ENCODE measurements at places on chromosomes 13 and 19. TPM values are rescaled to one million over a fixed set of nuclear protein-coding genes. Genes with fewer than 3 reads are reported as not detected.
A peak's percentile ranks its signal among the peaks of the same experiment; 100 is the strongest.

DNA sequence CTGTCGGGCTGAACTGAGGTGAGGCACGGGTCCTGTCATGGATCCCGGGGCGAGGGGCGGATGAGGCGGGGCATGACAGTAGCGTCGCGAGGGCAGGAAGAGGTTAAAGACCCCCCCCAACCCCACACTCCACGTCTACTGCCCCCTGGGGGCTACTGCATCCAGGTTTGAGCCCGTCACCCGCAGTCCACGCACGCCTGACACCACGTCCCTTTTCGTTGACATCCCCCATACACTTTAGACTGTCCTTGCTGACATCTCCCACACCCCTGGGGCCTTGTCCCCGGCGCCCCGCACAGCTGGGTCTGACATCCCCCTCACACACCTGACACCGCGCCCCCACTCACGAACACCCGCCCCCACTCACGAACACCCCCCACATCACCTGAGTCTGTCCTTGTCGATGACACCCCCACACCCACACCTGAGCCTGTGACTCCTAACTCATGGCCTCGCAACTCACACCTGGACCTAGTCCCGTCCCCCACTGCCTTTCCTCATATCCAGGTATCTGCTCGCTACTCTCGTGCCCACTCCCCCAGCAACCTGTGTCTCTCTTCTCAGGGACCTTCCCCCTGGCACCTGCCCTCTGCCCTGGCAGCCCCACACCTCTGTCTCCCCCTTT is 416 bp downstream of the SLC25A42 start:
- DNase-seq = peak; percentile 15

Gene ATP4B
- not detected for total RNA-seq

GRCh38 chr13:48624016-48624415 is 29.7 kb upstream of the CYSLTR2 start:
- DNase-seq = no peak

Gene TEAD2
- 37.1 TPM for total RNA-seq

Gene CD79A
- not detected for total RNA-seq
